Stimulated activated CD4-positive, alpha-beta T cell treated with anti-CD3 and anti-CD28 coated beads, Interleukin-4, amount 100 ng/mL, for 4 hours (primary cell): ENCODE measurements at places on chromosomes 11 and 22.

DNA sequence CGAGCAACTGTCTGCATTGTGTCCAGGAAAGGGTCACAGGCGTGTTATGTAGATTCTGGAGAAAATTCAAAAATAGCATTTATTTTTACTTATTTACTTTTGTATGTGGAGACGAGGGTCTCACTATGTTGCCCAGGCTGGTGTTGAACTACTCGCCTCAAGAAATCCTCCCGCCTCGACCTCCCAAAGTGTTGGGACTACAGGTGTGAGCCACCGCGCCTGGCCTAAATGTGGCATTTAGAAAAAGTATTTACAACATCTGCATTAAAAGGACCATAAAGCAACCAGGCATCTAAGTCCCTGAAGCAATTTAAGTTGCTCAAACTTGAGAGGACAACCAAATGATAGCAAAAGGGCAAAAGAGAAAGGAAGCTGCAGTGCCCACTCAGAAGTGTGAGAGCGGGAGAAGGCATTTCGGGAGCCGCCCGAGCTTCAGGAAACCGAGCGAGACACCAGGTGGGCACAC lies 595 bp downstream of the TRIM66 start:
- no peak for DNase-seq

DNA sequence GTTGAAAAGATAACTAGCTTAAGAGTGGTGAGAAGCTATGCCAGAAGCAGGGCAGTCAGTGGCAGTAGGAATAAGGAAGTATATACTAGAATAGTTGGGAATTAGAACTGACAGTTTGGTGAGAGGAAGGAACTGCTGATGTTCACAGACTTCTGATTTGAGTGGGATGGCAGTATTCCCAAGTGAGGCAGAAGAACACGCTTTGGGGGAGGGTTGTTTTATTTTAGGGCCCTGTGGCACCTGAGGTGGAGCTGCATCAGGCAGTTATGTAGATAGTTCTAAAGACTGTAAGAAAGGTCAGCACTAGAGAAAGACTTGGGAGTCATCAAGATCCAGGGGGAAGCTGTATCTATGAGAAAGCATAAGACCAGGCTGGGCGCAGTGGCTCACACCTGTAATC lies 66.3 kb upstream of the TNRC6B start:
- DNase-seq, result no peak

DNA sequence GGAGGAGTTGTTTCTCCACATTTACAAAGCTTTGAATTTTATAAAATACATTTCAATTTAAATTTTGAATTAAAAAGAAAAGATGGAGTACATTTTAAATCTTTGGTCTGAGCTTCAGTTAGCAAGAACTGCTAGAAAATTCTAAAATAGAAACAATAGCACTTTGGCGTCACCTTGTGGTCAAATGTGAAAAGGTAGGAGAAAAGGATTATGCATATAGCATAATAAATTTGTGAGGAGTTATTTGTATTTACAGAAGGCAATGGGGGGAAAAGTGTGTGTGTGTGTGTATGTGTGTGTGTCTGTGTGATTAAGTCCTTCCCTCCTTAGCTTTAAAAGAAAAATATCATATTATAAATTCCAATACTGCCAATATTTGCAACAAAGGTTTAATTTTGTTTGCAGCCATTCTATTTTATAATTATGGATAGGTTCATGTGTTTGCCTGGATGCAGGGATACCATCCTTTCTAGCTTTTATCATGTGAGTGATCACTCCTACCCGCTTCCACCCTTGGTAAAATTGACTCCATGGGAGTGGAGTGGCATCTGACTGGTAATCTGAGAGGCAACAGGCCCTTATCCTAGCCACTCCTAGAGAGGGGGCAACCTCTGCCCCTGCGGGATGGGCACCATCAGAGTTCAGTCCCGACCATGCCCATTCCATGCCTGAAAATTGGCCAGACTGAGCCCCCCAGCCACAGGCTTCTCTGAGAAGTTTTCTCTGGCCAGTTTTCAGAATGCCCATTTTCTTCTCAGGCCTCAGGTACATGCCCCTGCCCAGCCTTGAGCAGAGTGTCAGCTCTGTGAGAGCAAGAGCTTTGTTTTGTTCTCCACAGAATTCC lies 13.6 kb upstream of the LGR4 start:
- DNase-seq, result no peak

DNA sequence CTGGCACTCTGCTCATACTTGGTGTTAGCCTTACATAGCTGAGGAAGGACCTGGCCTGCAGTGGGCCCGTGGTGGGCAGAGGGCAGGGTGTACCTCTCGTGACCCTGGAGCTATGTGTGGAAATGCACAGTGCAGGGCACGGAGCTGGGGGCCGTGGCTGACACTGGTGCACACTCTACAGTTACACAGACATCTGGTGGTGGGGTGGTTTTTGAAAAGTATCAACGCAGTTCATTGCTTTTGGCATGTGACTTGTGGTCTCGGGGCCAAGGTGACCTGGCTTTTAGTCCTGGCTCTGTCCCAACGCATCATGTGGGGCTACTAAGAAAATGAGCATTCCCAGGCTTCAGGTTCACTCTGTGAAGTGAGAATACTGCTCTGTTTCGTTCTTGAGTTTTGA lies 553.6 kb downstream of the NTM start:
- no peak for DNase-seq

DNA sequence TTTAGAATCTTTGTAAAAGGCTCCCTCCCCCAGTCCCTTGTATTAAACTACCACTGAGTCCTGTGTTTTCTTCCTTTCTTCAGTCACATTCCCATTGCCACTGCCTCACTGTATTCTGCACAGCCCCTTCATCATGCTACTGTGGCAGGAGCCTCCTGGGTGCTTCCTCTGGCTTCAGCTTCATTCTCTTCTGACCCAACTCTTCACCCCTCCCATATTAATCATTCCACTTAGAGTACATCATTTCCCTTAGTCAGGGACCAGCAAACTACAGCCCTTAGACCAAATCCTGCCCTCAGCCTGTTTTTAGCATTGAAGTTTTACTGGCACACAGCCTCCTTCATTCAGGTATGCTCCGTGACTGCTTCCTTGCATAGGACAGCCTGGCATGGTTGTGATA lies 127.7 kb upstream of the MTNR1B start:
- no peak for DNase-seq

DNA sequence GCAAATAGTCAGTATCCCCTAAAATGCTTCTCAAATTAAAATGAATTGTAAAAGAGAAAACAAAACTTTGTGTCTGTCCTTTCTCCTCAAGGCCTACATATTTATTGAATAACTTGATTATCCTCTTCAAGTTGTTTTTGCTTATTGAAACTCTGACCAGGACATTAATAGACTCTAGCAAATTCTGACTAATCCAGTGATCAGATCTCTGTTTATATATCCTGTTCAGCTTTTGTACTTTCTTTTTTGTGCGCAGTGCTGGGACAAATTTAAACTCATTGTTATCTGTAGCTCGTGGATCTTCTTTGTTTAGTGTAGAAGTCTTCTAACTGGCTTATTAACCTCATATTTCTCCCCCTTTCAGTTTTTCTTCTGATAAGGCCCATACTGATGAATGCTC lies 139.9 kb upstream of the SORL1-AS1 start:
- DNase-seq, result no peak

DNA sequence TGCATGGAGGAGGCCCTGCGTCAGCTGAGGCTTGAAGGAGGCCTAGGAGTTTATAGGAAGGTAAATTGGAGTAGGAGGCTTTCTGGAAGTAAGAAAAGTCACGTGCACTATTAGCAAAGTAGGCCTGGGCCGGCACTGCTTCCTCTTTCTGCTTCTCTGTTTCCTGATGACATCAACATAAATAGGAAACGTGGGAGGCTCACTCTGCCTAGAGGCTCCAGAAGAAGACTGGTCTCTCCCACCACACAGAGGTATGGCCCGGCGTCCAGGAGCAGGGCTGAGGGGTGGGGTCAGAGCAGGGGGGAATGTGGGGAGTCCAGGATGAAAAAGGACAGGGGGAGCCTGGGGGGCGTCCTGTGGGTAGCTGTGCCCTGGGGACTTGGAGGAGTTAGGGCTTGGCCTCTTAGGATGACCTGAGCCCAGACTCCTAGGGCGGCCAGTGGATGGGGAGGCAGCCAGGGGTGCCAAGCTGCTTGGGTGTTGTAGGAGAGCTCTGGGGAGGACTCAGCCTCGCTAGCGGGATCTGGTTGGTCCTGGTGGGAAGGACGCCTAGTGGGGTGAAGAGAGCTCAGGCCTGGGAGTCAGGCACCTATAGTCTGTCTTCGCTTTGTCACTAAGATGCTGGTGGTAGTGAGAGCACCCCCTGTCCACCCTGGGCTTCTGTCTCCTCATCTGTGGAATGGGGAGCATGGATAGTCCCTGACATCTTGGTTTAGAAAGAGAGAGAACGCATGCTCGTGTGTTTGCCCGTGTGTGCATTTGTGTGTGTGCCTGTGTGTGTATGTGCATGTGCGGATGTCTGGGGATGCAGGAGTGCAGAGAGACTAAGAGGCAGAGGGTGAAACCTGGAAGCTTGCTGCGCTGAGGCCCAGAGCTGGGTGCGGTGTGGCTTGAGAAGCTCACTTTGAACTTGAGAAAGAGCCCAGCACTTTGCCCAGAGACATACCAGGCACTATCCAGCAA lies at the start of gene CSF2RB:
CSF2RB (plus strand) TSS at position 202 of the 963 bp plus-strand sequence. CDS start 8,580 bp downstream, outside the sequence.
- DNase-seq, result no peak
